ENCODE measurements at places on chromosomes 4 and X.

- no peak for DNase-seq
These were observed 9.0 kb downstream of the KLHL8 start for GRCh38 chr4:87211249-87211952.

DNA sequence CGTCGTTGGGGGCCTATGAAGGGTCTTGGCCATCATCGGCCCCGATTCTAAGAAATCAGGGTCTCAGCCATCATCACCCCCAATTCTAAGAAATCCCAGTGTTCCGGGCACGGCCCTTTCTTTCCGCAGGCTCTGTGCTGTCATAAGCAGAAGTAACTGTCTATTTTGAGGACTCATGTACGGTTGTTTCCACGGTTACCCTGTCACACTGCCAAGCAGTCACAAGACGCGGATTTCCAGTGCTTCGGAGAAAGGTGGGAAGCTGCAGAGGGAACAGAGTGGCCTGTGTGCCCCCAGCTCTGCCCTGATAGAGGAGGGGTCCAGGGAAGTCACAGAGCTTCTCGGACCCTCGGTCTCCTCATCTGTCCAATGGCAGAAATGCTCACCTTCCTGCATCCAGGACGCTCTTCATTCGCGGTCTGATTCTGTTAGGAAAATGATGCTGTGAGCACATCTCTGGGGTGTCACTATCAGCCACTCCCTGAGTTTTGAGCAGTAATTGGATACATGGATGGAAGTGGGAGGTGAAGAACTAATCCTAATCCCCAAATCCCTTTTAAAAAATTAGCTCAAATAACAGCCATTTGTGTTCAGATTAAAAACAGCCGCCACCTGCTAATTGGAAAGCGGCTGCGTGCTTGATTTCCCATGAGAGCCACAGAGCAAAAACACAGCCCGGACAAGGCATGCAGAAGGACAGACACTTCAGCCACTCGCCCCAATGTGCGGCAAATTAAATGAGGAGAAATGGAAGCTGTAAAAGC lies 73.1 kb downstream of the WFS1 start:
- no peak for DNase-seq

GRCh38 chr4:189071241-189071640 lies 869.4 kb upstream of the FRG1 start:
- DNase-seq: no peak

GRCh38 chrX:13733506-13733905 lies 914 bp downstream of the TRAPPC2 start:
- no peak for DNase-seq

- no peak for DNase-seq
These were observed 35.4 kb upstream of the TMSB15B start for GRCh38 chrX:103927030-103927429.

- no peak for DNase-seq
These were observed 153.4 kb upstream of the ARSJ start for GRCh38 chr4:114132830-114133229.

DNA sequence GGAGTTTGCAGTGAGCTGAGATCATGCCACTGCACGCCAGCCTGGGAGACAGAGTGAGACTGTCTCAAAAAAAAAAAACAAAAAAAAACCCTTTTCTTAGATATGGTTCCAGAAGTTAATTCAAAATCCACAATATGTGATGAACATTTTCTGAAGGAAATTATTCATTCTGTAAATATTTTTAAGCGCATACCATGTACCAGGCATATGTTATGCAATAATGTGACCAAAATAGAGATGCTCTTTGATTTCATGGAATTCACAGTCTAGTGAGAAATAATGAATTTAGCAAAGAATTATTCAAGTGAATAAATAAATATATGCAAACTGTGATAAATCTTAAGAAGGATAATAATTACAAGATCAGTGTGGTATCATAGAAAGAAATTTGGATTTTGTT lies 174.7 kb downstream of the GC start:
- DNase-seq: no peak

DNA sequence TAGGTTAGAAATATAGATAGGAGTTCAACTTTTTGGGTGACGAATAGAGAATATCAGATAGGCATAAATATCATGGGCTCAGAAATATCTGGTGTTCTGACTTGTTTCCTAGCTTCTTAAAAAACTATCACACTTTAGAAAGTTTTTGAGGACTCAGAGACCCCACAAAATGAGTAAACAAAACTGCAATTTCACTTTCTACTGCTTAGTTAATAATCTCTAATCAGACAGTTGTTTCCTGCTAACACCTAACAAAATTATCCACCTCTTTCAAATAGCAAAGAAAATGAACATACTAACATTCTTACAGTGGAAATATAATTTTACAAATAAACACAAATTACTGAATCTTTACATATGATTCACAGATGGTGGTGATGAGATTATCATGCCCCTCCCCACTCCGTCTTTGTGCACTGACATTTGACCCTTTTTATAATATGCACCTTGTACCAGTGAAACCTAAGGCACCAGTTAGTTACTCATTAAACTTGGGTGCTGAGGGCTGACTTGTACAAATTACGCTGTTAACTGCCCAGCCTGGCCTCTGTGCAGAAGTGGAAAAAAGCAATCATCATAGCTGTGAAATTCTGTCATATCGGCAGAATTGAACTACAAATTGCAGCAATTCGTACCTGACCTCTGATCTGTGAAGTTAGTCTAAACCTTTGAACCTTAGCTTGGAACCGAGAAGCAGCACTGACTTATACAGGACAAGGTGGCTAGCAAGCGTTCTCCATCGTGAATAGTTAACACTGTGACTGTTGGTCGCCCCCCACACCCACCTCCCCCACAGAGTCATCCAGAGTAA lies 138.7 kb downstream of the CHRNA9 start:
- no peak for DNase-seq

GRCh38 chr4:168908093-168908492 lies 102.0 kb downstream of the CBR4 start:
- no peak for DNase-seq

DNA sequence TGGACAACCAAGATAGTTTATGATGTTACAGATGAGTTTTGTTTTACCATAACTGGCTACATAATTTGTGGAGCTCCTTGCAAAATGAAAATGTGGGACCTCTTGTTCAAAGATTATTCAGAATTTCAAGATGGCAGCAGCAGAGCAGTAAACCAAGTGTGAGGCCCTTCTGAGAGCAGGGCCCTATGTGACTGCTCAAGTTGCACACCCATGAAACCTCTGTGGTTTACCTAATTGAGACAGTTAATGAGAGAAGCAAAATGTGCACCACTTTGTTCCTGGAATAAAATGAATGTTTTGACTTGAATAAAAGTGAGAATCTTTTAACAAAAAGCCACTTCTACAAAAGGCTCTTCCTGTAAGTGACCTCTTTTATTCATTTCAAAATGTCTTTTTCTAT lies 519.2 kb downstream of the RPA4 start:
- DNase-seq: no peak

Data from activated CD8-positive, alpha-beta memory T cell treated with anti-CD3 and anti-CD28 coated beads for 1 hour (primary cell).